ENCODE measurements at places on chromosomes 1 and 21.
A peak's percentile ranks its signal among the peaks of the same experiment; 100 is the strongest.

GRCh38 chr1:178282949-178283367, 189.1 kb downstream of the RASAL2 start:
- DNase-seq, result no peak

DNA sequence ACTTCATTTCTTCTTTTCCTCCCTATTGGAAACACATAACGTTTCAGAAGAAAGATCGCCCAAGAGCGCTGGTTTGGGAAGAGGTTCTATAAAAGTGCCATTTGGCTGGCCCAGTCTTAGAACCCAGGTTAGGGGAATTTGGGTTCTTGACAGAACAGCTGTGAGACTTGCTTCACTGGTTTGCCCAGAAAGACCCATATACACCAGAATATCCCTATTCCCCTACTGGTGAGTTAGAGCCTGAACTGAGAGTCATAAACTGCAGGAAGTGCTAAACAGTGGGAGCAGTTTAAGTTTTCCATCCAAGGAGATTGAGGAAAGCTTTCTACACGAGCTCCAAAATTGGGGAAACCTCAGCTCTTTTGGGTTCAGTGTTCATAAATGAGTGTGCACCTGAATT, 275.2 kb downstream of the VAV3 start:
- DNase-seq, result no peak

- no peak for DNase-seq
Observed at GRCh38 chr1:175179837-175180590, 12.6 kb downstream of the KIAA0040 start.

GRCh38 chr1:232622981-232623380, 7.0 kb downstream of the SIPA1L2 start:
- DNase-seq, result peak; percentile 74

GRCh38 chr1:226369110-226369509, 38.8 kb downstream of the PARP1 start:
- DNase-seq, result no peak

- DNase-seq, result no peak
Observed at GRCh38 chr1:177427811-177428210, 257.1 kb downstream of the BRINP2 start.

- DNase-seq, result no peak
Observed at GRCh38 chr1:178500936-178501554, 4.3 kb upstream of the CLEC20A start.

All from neural progenitor cell (in vitro differentiated cells).